ENCODE measurements at places on chromosomes 12 and 14.

DNA sequence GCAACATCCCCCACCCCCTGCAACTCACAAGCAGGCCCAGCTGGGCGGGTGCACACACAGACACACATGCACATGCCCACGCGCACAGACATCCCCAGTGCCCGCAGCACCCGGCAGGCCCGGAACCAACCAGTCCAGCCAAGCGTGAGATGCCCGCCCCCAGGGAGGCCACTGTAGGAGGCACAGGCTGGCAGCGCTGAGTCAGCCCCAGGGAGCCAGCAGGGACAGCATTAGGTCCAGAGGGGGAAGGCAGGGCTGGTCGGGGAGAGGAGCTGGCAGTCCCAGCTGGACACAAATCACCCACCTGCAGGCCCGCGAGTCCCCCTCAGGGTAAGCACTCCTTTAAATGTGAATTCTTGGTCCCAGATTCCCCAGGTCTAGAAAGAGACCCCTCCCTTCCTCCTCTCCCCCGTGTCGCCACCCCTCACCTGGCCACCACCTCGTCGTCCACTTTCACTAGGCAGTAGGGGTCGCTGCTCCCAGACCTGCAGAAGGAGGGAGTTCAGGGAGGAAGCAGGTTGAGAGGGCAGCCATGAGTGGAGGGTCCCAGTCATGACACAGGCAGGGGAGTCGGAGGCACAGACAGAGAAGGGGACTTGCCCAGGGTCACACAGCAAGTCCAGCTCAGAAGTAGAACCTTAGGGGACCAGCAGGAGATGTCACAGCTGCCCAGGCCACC is 5.0 kb downstream of the RASAL1 start:
- no peak for DNase-seq

DNA sequence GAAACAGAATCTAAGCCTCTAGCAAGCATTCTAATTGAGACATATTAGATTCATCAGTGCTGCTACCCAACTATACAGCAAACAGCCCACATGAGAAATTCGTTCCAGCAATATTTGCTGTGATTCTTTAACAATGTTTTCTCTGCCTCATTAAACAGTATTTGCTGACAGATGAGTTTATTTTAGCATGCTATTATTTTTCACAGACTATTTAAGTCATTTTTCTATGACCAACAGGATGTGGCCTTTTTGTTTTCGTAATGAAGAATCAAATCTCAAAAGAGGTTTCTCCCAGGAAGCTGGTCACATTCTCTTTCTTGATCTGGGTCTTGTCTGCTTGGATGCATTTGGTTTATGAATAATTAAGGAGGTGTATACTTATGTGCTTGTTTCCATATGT is 23.2 kb upstream of the SERPINA12 start:
- DNase-seq = no peak

GRCh38 chr12:122527478-122527944 is 462 bp downstream of the KNTC1 start:
- peak; percentile 19 for DNase-seq

DNA sequence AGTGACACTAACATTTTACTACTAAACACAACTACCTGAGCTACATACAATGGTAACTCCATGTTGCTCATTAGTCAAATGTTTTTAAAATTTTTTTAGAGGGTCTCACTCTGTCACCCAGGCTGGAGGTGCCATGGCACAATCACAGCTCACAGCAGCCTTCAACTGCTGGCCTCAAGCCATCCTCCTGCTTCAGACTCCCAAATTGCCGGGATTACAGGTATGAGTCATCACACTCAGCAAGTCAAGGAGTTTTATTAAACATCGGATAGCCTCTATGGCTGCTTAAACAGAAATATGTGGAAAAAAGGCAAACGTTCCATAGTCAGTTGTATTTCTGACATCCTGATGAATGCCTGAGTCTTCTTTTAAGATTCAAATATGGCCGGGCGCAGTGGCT is 11.1 kb upstream of the NPFF start:
- no peak for DNase-seq

DNA sequence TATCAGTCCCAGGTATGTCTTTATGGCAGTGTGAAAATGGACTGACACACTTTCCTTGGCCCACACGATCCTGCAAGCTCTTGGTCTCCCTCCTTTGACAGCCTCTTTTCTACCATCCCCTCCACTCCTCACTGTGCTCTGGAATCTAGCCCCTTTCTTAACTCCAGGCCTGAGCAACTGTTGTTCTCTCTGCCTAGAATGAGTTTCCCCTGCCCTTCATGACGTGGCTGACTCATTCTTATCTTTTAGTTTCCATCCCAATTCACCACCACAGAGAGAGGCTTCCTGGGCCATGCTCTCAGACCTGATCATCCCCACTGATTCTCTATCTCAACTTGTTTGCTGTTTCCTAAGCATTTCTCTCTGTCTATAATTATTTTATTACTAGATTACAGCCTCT is 157.4 kb upstream of the HMGA2 start:
- no peak for DNase-seq

DNA sequence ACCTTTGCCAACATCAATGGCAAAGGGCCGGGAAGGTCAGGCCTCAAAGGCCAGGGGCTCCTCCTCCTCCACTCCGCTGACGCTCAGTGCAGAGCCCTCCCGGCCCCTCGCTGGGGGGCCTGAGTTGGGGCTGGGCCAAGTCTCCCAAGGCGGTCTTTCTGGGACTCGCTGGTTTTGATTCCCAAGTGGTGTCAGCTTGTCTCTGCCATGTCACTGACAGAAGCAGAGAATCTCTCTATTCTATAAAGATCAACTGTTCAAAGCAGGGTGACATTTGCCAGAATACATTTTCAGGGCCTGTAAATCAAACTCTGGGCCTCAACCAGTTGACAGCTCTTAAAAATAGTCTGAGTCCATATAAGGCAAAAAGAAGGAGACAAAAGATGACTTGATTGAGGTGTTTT is 75.9 kb downstream of the CCDC88C start:
- DNase-seq = no peak

DNA sequence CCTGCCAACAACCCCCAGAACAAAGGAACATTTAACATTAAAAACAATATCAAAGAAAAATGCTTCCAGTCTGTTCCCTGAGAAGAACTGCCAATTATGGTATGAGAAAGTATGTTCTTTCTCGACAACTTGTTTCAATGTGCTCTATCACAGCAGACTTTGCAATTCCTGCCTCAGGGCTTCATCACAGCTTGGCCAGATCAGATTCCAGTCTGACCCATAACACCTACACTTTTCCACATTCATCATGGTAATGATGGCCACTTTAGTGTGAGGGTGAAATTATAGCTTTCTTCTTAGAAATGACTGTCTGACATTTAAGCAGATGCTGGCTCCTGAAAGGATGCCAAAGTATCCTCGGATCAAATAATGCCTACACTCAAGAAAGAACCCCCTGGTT is 17.0 kb downstream of the NEK9 start:
- no peak for DNase-seq

DNA sequence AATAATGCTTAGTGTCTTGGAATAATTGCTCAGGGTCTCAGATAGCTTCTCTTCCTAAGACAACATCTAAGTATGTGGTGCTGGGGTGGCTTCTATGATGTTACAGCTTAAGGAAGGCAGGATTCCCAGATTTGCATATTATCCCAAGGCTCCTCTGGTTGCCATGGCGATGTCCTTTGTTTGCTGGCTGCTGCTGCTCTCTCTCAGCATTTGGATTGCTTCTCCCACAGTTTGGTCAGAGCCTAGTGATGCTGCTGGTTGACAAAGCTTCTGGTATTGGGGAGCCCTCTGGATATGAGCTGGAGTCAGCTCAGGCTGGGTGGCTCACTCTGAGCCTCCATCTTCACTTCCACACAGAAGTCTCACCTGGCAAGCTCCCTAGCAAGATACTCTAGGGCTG is 56.4 kb upstream of the FBXO33 start:
- DNase-seq = no peak

GRCh38 chr12:18375131-18375530 is 113.8 kb downstream of the PIK3C2G start:
- DNase-seq = no peak

- no peak for DNase-seq
These were observed 57.7 kb upstream of the CAND1 start for GRCh38 chr12:67211494-67211893.

GRCh38 chr14:61515436-61516117 is 179.7 kb upstream of the HIF1A start:
- DNase-seq = no peak

- no peak for DNase-seq
These were observed 30.0 kb upstream of the STK38L start for GRCh38 chr12:27213830-27214787.

- DNase-seq = no peak
These were observed 41.1 kb downstream of the PRB3 start for GRCh38 chr12:11228296-11228879.

DNA sequence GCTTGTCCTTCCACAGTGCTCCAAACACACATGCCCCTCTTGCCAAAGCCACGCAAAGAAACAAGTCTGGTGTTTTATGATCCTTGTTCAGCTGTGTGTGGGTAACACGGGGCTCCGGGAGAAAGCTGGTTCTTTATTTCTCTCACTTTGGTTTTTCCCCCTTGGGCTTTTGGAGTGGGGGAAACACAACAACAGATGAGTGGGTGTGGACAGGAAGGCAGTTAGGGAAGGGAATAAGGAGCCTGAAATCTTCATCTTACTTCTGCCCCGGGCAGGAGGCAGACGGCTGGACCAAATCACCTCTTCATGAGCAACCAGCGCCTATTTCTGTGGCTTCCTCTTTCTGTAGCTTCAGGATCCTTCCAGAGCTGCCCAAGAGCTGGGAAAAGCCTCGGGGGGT is 218.5 kb downstream of the PHETA1 start:
- no peak for DNase-seq

DNA sequence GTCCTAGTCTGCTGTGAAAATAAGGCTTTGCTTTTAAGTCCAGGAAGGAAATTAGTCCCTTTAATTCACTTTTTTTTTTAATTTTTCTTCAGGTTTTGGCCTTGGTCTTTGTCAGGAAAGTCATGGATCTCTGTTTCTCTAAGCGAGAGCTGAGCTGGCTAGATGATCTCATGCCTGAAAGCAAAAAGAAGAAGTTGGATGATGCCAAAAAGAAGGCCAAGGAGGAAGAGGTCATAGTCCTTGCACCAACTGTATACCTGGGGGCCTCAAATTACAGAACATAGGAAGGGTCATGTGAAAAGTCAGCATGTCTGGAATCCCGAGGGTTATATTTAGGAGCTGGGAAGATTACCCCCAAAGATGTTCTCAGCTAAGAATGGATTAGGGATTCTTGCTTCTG is 72.3 kb downstream of the SLC4A8 start:
- DNase-seq = no peak

DNA sequence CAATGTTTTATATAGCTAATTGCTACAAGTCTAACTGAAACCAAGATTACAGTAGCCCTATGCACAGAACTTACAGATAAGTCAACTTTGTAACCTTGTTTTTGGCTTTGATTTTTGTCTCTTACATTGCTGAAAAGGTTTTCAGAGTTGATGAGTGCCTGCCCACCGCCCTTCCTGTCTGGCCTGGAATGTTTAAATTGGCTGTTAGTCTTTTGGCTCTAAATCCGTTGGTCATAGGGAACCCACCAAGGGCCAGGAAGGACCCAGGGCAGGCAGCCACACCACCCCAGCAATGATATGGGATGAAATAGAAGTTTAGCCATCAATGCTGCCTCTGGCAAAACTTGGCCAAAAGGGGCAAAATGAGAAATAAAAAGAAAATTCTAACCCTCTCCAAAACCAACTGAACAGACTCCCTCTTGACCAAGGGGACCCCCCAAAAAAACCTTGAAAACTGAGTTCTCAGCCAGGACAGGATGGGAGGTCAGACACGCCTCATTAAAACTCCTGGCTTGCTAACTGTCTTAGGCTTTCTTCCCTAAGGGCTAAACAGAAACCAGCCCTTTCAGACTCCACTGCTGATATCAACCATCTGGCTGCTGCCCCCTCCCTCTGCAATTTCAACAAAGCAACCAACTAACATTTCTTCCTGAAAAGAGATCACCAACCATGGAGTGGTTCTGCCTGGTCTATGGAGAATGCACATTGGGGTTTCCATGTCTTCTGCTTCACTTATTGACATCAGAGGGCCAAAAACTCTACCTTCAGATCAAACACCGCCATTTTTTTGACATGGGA is 242.1 kb upstream of the NOS1 start:
- no peak for DNase-seq

DNA sequence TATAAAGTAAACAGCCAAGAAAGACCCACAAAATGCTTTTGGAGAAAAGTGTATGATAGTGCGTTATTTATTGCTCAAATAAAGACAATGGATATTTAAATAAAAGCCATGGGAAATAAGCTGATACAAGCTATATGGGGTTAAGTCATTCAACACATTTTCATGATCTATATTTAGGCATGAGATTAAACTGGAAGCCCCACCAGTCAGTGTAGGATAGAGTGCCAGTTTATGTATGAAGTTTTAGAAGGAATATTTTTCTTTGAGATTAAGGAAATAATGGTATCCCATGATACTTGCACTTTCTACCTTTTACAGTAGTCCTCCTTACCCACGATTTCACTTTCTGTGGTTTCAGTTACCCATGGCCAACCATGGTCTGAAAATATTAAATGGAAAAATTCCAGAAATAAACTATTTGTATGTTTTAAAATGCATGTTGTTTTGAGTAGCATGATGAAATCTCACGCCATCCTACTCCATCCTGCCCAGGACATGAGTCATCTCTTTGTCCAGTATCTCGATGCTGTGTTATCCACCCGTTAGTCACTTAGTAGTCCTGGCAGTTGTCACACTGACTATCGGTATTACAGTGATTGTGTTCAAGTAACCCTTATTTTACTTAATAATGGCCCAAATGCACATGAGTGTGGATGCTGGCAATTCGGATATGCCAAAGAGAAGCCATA is 22.3 kb downstream of the SYT1 start:
- no peak for DNase-seq

GRCh38 chr12:45093051-45093450 is 42.2 kb upstream of the DBX2 start:
- no peak for DNase-seq

DNA sequence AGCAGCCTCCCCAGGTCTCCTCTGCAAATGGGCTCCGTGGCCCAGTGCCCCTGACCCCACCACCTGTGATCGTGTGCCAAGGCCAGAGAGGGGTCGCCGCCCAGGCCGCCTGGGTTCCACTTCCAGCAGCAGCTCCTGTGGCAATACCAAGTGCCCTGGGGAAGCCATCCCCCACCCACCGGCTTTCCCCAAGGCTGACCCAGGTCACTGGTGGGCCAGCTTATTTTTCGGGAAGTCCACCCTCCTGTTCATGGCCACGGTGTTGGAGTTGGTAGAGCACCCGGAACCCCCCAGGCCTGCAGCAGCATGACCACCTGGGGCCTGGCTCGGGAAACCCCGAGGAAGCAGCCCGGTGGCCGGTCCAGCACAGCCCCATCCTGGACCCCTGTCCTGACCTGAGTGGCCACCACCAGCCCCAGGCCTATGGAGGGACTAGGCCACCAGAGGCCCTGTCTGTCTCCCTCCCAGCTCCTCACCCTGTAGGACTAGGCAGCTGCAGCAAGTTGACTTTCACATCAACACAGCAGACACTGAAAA is 40.8 kb upstream of the OASL start:
- DNase-seq = no peak

DNA sequence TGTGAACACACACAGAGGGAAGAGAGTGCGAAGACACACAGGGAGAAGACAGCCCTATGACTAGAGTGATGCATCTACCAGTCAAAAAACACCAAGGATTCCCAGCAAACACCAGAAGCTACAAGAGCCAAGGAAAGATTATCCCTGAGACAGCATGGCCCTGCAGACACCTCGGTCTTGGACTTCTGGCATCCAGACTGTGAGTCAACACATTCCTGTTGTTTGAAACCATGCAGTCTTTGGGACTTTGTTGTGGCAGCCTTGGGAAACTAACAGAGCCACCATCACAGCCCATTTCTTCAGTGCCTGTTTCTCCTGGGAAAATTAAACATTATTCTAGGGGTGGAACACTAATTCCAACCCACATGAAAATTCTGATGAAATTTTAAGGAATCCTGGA is 220.6 kb downstream of the GXYLT1 start:
- no peak for DNase-seq

- peak; percentile 19 for DNase-seq
These were observed 22.2 kb downstream of the UBE2N start for GRCh38 chr12:93419388-93420034.

Data from DMS79 (cell line).